ENCODE measurements at places on chromosomes 4 and X. TPM values are rescaled to one million over a fixed set of nuclear protein-coding genes. Genes with fewer than 3 reads are reported as not detected.

DNA sequence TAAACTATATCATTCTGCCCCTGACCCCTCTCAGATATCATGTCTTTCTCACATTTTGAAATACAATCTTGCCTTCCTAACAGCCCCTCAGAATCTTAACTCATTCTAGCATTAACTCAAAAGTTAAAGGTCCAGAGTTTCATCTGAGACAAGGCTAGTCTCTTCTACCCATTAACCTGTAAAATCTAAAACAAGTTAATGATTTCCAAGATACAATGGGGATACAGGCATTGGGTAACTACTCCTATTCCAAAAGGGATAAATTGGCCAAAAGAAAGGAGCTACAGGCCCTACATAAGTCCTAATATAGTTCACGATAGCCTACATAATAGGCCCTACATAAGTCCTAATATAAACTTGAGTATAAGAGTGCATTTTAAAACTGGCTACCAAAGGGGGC, 18.9 kb downstream of the ADH6 start:
- ATAC-seq: no peak

DNA sequence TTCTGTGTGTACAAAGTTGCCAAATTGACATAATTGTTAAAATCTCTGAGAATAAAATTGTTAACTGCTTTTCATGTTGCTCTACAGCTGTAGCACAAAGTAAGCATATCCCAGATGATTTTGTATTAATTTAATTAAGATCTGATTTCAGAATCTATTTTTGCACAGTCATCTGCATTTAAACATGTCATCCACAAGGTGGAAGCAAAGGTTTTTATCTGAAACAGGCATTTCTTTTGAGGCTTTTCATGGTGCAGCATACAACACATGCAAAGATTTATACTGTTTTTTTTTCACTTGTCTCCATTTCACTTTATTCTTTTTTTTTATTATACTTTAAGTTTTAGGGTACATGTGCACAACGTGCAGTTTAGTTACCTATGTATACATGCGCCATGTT, 51.2 kb downstream of the GC start:
- no peak for ATAC-seq

DNA sequence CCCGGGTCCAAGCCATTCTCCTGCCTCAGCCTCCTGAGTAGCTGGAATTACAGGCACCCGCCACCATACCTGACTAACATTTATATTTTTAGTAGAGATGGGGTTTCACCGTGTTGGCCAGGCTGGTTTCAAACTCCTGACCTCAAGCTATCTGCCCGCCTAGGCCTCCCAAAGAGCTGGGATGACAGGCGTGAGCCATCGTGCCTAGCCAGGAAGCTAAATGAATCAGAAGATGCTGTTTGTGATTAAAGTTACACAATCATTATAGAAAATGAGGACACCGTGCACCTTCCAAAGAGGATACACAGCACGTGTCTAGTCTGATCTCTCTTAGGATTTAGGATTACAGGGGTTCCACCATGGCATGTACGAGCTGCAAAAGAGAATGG, 99.6 kb downstream of the DHRSX start:
- no peak for ATAC-seq

DNA sequence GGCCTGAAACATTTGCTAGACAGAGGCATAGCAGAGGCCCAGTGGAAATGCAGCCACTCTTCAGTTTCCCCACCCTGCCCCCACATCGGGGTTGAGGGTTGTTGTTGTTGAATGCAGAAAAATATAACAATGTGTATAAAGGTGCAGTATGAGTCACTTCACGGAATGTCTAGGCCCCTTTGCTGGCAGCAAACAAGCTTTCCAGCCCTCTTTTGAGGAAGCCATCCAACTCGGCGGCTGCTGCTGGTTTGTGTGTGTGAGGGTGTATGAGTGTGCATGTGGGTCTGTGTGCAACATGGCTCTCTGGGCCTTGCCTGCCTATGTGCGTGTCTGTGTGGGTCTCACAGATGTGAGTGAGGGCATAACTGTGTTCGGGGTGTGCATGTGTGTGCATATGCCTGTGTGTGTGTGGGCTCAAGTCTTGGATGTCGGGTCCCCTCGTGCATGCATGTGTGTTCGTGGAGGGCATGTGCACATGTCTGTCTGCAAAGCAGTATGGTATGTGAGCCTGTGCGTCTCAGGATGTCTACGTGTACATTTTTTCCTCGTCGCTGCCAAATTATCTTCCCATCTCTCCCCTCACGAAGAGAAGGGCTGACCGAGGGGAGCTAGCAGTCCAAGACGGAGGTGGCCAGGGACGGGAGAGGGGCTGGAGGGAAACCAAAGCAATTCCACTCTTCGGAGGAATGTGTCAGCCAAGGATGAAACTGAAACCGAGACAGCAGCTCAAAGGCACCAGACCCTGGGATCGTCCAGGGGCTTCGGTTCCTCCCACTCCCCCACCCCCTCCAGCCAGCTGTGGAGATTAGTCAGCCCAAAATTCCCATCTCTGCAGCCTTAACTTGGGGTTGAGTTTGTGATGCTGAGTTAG, 8.4 kb upstream of the ELF4 start:
- peak; percentile 28 for ATAC-seq

DNA sequence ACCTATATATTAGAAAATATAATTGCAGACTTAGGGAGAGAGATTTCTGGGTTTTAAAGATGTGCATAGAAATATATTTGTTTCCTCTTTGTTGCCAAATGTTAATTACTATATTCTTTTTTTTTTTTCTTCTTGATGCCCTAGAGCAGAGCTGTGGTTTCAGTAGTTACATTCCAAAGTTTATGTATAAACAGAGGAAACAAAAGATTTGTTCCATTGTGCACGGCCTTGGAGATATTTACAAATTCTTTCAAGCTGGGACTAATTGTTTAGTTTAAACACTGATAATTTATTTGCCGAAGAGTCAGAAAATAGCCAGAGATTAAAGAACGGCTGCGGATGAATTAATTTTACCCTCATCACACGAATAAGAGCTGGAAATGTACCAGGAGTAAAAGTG, 85.1 kb downstream of the USP46 start:
- no peak for ATAC-seq

GRCh38 chr4:74293558-74293957, 14.7 kb upstream of the EPGN start:
- no peak for ATAC-seq

DNA sequence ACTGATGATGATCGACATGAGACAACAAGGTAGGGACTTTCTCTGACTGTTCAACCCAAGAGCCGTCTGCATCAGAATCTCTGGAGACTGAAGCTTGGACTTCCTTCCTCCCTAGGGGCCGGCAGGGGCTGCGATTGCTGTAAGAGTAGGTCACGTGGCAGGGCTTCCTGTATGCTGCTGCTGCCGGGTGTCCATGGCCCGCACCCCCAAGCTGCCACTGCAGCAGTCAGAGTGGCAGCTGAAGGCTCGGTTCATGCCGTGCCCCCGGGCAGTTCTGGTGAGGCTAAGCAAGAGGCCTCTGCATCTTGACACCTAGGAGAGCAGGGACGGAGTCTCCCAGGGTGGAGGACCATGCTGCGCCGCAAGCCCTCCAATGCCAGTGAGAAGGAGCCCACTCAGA, at the start of gene SASH3:
Gene SASH3 (plus strand): TSS at position 203 of the 400 bp plus-strand sequence. CDS start 149 bp downstream, at position 352.
- peak; percentile 41 for ATAC-seq

DNA sequence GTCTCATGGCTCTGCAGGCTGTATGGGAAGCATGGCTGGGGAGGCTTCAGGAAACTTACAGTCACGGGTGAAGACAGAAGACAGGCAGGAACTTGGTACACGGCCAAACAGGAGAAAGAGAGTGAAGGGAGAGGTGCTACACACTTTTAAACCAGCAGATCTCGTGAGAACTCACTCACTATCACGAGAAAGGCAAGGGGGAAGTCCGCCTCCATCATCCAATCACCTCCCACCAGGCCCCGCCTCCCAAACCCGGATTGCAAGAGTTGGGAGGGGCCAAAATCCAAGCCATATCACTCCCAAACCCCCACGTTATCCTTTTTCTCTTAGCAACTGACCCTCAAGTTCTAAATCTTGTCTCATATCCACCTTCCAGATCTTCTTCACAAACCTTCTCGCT, 1710.5 kb upstream of the TENM3 start:
- ATAC-seq: no peak

DNA sequence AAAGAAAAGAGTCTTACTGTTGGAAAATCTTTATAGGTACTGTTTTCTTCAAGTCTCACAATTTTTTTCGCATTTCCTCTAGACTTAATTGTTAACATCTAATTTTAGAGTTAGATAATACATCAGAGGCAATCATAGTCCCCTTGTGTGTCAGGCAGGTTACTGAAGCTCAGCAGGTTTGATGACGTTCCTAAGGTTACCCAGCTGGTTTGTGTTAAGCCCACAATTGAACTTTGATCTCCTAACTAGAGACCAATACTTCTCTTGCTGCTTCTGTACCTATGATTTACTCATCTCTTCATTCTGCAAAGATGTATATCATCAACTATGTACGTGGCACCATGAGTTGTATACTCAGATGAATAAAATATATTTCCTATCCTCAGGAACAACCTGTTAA, 131.6 kb upstream of the STIM2 start:
- no peak for ATAC-seq

GRCh38 chr4:153472122-153473037, 6.2 kb downstream of the TMEM131L start:
- peak; percentile 36 for ATAC-seq

GRCh38 chr4:184231573-184231972, 13.9 kb upstream of the ENPP6 start:
- no peak for ATAC-seq

- no peak for ATAC-seq
These were observed 2.2 kb downstream of the FAT4 start for GRCh38 chr4:125316791-125317524.

GRCh38 chr4:7183780-7184460, 8.4 kb upstream of the SORCS2 start:
- no peak for ATAC-seq

- no peak for ATAC-seq
These were observed 71.9 kb downstream of the RBM47 start for GRCh38 chr4:40557736-40558135.

DNA sequence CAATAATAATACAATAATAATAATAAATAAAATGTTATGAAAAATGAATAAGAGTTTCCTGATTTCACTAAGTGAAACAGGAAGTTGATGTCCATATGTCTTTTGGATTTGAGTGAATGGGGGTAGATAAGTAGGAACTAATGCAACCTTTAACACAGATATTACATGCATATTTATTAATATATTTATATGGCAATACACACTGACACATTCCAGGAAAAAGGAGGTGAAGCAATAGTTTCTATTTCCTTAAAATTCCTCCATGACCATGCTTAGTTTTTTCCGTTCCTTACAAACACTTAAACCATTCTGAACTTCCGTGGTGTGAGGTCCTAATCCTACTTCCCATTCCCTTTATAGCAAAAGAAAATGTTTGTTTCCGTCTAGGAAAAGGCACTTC, 48.3 kb downstream of the ATXN3L start:
- no peak for ATAC-seq

- no peak for ATAC-seq
These were observed 301.8 kb upstream of the CTSO start for GRCh38 chr4:156255230-156256007.

- ATAC-seq: no peak
These were observed 125.5 kb upstream of the NRK start for GRCh38 chrX:105696870-105697269.

GRCh38 chrX:85865324-85865723, 182.0 kb downstream of the CHM start:
- ATAC-seq: no peak

- no peak for ATAC-seq
These were observed 96.8 kb upstream of the MAP9 start for GRCh38 chr4:155473420-155474095.

DNA sequence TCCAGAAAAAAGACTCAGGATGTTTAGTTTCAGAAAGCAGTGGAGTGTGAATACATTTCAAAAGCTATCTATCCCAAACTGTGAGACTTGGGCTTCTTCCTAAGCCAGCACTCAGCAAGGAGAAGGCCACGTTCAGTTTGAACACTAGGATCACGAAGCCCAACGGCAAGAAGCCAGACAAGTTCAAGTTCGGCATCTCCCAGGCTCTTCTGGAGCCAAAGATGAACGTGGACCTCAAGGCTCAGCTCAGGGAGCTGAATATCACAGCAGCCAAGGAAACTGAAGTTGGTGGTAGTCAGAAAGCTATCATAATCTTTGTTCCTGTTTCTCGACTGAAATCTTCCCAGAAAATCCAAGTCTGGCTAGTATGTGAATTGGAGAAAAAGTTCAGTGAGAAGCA, 7.6 kb downstream of the PLAC1 start:
- no peak for ATAC-seq

DNA sequence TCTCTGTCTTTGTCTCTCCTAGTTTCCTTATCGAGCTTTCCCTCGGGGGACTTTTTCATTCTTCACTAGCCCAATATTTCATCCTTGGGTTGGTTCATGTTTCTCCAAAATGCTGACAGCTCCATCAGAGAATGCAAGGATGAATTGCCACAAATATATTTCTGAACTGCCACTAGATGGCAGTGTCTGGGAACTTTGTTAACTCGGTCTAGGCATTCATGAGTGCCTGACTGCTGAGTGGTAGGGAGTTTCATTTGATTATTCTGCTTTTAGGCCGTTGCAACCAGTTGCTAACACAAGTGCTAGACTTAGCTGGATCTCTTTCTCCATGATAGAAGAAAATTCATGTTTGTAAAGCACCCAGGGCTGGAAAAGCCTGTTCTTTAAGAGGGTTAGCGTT, 73.5 kb upstream of the RAP2C start:
- no peak for ATAC-seq

DNA sequence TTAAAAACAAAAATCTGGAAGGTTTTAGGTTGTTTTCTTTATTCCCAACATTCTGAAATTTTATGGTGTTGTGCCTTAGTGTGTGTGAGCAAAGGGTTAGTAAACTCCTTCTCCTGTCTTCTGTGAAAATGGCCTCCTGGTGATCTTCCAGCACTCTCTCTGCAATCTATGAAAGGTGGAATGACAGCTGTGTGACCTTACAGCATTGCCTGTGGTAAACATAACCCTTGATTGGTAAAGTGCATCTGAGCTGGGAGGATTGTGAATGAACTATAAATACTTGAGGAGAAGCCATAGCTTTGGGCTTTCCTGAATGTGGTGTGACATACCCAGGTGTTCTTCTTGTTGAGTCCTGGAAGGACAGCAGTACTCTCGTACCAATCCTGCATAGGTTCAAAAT, 10.0 kb downstream of the ART3 start:
- ATAC-seq: no peak

Gene PLA2G12A
- total RNA-seq: 17.8 TPM

Gene NDP
- total RNA-seq: 0.53 TPM

Gene SH3D19
- 1.1 TPM for total RNA-seq

Gene P2RY8
- total RNA-seq: 105 TPM

Gene SLAIN2
- total RNA-seq: 38.5 TPM

Gene DCAF8L2
- not detected for total RNA-seq

Gene DDX3X
- 303 TPM for total RNA-seq

Gene DMRTC1
- not detected for total RNA-seq

Gene CHRDL1
- not detected for total RNA-seq

Gene TSPAN7
- total RNA-seq: 1.2 TPM

Gene GPR82
- not detected for total RNA-seq

Gene DMP1
- not detected for total RNA-seq
